Subcutaneous preadipocyte (primary cell): ENCODE measurements at places on chromosomes 13 and 19. TPM values are rescaled to one million over a fixed set of nuclear protein-coding genes. Genes with fewer than 3 reads are reported as not detected.

Gene LCP1
- total RNA-seq = 0.20 and 0.37 TPM in 2 replicates

Gene FFAR1
- not detected in 2 replicates for total RNA-seq

Gene KASH5
- total RNA-seq = not detected in 2 replicates

Gene ZNF491
- 0.20 and 1.1 TPM in 2 replicates for total RNA-seq

Gene AMH
- 0.37 and 2.0 TPM in 2 replicates for total RNA-seq

Gene OR4F17
- total RNA-seq = not detected in 2 replicates

Gene CBY2
- not detected in 2 replicates for total RNA-seq

Gene ZNF69
- total RNA-seq = 0.20 and 0.73 TPM in 2 replicates

Gene SBK2
- total RNA-seq = not detected in 2 replicates

Gene ZFP28
- 5.1 and 7.0 TPM in 2 replicates for total RNA-seq

Gene GPX4
- total RNA-seq = 326 and 402 TPM in 2 replicates

Gene CYP2A7
- total RNA-seq = not detected in 2 replicates

Gene BST2
- 0.20 and 1.8 TPM in 2 replicates for total RNA-seq

Gene MBD3L2
- not detected in 2 replicates for total RNA-seq

Gene RFPL4A
- total RNA-seq = not detected in 2 replicates

Gene VSTM1
- not detected in 2 replicates for total RNA-seq
